ENCODE measurements at places on chromosomes 6 and 20.

DNA sequence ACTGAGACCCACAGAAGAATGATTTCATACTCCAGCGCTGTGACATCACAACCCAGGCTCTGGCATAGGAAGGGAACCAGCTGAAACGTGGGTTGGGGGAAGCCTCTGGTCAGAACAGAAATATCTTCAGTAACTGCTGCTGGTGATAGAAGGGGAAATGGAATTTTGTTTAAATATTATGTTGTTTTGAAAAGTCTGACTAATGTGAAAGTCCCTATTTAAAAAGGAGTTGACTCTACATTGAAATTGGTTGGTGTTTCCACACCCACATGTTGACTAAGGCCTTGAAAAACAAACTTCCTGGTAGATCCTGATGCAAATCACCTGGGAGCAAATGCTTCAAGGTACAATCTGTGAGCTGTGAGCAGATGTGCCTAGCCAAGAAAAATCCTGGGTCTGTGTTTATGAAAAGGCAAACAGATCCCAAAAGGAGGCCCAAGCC, 24.5 kb upstream of the TCP11 start:
- H3K4me3 ChIP-seq: no peak overlapping the region
- H3K27ac ChIP-seq: peak overlapping the region; percentile 81
- peaks cover 3% of the 10 kb centered on the region for H3K4me1 ChIP-seq
- no peaks in the 10 kb centered on the region for H3K36me3 ChIP-seq

DNA sequence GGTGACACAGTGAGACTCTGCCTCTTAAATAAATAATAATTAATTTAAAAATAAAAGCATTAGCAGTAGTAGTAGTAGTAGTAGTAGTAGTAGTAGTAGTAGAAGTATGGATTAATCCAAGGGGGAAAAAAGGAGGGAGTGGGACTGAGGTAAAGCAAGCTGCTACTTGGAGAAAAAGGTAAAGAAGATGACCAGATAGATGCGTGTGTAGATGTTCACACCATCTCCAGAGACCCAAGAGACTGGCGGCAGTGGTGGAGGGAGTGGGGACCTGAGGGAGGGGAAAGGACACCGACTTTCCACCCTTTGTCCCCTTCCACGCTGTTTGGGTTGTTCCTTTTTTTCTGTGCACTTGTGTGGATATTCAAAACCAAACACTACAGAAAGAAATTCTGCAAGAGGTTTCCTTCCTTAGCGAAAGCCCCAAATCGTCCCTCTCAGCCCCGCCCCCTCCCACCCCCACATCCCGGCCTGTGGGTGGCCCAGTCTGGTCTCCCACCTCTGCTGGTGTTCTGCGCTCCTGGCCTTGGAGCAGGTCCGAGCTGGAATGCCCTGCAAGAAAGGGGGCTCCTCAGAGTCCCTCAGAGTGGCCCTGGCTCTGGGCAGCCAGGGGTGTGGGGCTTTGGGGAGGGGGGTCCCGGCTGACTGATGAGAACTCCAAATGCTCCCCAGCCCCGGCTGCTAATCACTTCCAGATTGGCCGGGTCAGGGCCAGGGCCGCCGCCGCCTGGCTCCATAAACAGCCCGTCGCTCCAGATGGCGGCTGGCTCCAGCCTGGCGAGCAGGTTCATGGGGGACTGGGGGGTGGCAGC, 60.2 kb downstream of the UBE2V1 start:
- H3K36me3 ChIP-seq: no peaks in the 10 kb centered on the region
- no peak overlapping the region for H3K4me3 ChIP-seq
- no peaks in the 10 kb centered on the region for H3K27me3 ChIP-seq
- DNase-seq: no peak

GRCh38 chr20:32602273-32602672, 17.1 kb upstream of the NOL4L start:
- no peak for DNase-seq
- no peak overlapping the region for H3K27ac ChIP-seq
- no peaks in the 10 kb centered on the region for H3K36me3 ChIP-seq

GRCh38 chr20:9015984-9016324, 52.9 kb upstream of the PLCB4 start:
- DNase-seq: no peak
- H3K4me1 ChIP-seq: no peaks in the 10 kb centered on the region
- no peaks in the 10 kb centered on the region for H3K36me3 ChIP-seq
- H3K27ac ChIP-seq: no peak overlapping the region
- H3K4me3 ChIP-seq: no peak overlapping the region

DNA sequence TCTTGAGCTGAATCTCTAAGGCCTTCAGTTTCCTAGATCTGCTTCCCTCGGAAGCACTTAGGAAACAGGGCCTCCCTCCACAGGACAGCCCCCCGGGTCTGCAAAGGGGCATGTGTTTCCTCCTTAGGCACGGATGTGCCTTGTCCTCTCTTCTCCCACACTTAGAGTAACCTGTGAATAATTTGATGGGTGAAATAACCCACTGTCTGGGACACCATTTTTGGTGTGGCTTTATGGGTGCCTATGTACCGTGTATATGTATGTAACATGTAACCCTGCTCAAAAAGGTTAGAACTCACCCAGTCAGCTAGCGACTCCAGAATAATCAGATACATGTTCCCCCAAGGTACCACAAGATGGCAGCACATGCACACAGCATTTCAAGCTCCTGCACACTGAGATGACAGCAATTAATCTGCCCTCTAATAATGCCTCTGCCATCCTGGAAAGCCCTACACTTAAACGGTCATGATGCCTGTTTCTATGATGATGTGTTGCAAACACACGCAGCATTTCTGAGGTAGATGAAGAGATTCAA, 212.0 kb upstream of the PROKR2 start:
- no peaks in the 10 kb centered on the region for H3K4me1 ChIP-seq
- no peaks in the 10 kb centered on the region for H3K36me3 ChIP-seq
- no peak overlapping the region for H3K4me3 ChIP-seq
- no peaks in the 10 kb centered on the region for H3K27me3 ChIP-seq
- DNase-seq: peak; percentile 81

GRCh38 chr6:14665827-14666724, 548.5 kb downstream of the CD83 start:
- no peak for DNase-seq
- H3K4me1 ChIP-seq: no peaks in the 10 kb centered on the region

GRCh38 chr6:128641703-128642102, 121.3 kb upstream of the PTPRK start:
- H3K4me3 ChIP-seq: no peak overlapping the region
- H3K4me1 ChIP-seq: no peaks in the 10 kb centered on the region
- no peaks in the 10 kb centered on the region for H3K36me3 ChIP-seq
- no peak overlapping the region for H3K27ac ChIP-seq
- H3K27me3 ChIP-seq: no peaks in the 10 kb centered on the region
- no peak for DNase-seq

DNA sequence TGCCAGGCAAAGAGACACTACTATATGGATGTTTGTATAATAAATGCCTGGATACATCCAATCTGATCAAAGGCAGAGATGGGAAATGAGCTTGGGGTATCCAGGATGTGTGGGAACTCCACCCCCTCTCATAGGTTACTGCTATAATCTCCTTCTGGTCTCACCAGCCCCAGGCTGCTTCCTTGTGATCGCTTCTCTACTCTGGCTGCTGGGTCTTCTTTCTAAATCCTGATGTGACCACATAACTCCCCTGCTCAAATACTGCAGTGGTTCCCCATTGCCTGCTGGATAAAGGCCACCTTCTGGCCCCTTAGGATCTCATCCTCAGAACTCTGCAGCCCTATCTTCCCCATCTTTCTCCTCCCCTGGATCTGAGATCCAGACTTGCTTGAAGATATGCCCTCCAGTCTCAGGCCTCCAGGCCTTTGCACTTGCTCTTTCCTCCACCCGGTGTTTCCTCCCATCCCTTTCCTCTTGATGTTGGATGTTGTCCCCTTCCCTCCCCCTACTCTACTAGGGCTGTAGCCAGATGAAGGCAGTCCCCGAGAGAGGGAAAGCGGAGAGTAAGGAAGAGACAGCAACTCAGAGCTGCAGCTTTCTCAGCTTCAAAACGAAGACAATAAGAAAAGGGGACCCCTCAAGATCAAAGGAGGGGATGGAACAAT, 828 bp upstream of the XKR7 start:
- H3K4me1 ChIP-seq: no peaks in the 10 kb centered on the region
- H3K27ac ChIP-seq: no peak overlapping the region
- H3K36me3 ChIP-seq: no peaks in the 10 kb centered on the region
- peaks cover 7% of the 10 kb centered on the region for H3K27me3 ChIP-seq
- no peak overlapping the region for H3K4me3 ChIP-seq
- DNase-seq: no peak

DNA sequence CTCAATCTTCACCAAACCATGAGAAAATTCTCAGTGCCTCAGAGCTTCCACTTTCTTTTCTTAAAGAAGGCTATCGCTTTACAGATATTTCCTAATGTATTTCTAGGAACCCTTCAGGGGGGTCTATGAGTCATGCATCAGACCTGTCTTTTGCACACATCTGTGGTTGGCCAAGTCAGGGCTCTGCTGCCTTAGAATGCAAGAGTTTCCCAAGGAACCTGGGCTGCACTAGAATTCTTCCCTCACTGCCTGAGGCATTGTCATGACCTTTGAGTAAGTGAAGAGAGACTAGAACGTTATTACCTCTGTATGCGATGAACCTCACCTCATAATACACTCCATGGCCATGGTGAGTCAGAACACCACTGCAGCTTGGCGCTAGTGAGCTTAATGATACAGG, 365.0 kb upstream of the ID4 start:
- no peaks in the 10 kb centered on the region for H3K36me3 ChIP-seq
- DNase-seq: no peak
- no peak overlapping the region for H3K27ac ChIP-seq
- H3K4me1 ChIP-seq: no peaks in the 10 kb centered on the region
- H3K4me3 ChIP-seq: no peak overlapping the region

DNA sequence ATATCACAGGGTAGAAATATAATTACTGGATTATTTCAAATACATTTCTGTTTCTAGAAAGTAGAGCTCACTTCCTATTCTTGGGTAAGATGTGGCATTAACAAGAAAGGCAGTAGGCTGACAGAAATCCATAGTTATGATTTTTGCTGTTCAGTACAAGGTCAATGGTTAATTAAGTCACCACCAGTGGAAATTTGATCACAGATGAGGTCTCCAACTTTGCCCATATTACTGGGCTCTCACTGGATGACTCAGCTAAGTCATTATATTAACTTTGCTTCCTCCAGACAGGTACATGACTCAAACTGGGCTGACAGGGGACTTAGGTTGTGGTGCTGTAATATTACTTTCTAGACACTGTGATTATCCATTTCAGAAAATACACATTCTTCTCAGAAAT, 212.4 kb downstream of the GRIK2 start:
- no peaks in the 10 kb centered on the region for H3K36me3 ChIP-seq
- no peak overlapping the region for H3K4me3 ChIP-seq
- H3K4me1 ChIP-seq: no peaks in the 10 kb centered on the region
- DNase-seq: no peak
- H3K27me3 ChIP-seq: no peaks in the 10 kb centered on the region

GRCh38 chr20:29742699-29743100, 1514.8 kb upstream of the DEFB115 start:
- no peak overlapping the region for H3K4me3 ChIP-seq
- no peaks in the 10 kb centered on the region for H3K36me3 ChIP-seq
- no peaks in the 10 kb centered on the region for H3K4me1 ChIP-seq
- H3K27me3 ChIP-seq: peaks cover 15% of the 10 kb centered on the region

DNA sequence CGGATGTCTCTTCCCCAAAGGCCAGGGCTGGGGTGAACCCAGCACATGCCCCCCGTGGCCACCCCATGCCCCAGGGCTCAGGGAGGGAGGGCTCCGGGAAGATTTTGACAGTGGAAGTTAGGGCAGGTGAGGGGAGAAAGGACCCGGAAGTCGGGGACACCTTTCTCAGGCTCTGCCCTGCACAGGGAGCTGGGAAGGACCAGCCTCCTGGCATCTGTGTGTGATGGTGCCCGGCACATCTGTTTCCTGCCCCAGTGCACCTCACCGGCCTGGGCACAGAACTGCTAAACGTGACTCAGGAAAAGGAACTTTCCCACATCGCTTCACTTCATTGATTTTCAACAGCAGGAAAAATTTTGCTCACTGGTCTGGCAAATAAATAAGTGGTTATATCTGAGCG, 141.1 kb upstream of the AFDN start:
- no peak for DNase-seq
- H3K27me3 ChIP-seq: no peaks in the 10 kb centered on the region
- H3K27ac ChIP-seq: no peak overlapping the region
- H3K4me1 ChIP-seq: no peaks in the 10 kb centered on the region
- H3K4me3 ChIP-seq: no peak overlapping the region
- H3K36me3 ChIP-seq: no peaks in the 10 kb centered on the region

DNA sequence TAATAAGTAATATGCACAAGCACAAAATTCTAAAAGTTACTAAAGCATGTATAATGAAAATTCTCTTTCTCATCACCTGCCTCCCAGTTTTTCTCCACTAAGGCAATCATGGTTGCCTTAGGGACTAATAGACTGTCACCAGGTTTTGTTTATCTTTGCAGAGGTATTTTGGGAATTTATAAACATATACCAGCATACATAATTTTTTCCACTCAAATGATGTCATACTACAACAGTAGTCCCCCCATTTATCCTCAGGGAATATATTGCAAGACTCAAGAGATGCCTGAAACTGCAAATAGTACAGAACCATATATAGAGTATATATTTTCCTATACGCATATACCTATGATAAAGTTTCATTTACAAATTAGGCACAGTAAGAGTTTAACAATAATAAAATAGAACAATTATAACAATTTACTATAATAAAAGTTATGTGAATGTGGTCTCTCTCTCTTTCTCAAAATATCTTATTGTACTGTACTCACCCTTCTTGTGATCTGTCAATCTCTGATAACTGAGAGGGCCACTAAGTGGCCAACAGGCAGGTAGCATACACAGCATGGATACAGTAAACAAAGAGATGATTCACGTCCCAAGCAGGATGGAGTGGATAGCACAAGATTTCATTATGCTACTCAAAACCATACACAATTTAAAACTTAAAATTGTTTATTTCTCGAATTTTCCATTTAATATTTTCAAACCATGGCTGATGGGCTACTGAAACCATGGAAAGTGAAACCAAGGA, 19.7 kb downstream of the RBL1 start:
- no peak for DNase-seq
- no peak overlapping the region for H3K27ac ChIP-seq
- H3K4me3 ChIP-seq: no peak overlapping the region
- no peaks in the 10 kb centered on the region for H3K27me3 ChIP-seq
- H3K36me3 ChIP-seq: no peaks in the 10 kb centered on the region

- H3K4me3 ChIP-seq: no peak overlapping the region
- H3K36me3 ChIP-seq: peaks cover 5% of the 10 kb centered on the region
- no peak overlapping the region for H3K27ac ChIP-seq
- H3K27me3 ChIP-seq: no peaks in the 10 kb centered on the region
Measured at GRCh38 chr6:37321101-37321500, 32.7 kb upstream of the RNF8 start.

GRCh38 chr6:139373928-139374356, 506 bp downstream of the CITED2 start:
- peak overlapping the region; percentile 72 for H3K4me3 ChIP-seq
- peaks cover 3% of the 10 kb centered on the region for H3K4me1 ChIP-seq
- H3K36me3 ChIP-seq: no peaks in the 10 kb centered on the region
- H3K27ac ChIP-seq: peak overlapping the region; percentile 90

DNA sequence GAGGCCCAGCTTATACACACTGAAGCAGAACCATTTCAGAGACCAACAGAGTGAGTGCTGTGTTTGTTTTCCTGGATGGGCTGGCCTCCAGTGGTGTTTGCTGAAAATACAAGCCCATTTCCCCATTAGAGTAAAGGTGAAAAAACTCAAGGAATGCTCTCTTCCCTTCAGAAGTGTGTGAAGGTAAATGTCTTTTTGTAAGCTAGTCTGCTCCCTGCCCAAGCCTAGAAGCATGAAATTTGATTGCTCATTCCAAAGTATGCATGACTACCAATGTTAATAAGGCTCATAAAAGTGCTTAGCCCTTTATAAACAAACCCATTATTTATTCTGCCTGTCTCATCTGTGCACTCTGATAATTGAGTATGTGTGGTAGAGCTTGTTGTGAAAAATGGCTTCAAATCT, 59.1 kb downstream of the ADGRF1 start:
- no peaks in the 10 kb centered on the region for H3K27me3 ChIP-seq
- H3K36me3 ChIP-seq: no peaks in the 10 kb centered on the region
- no peak overlapping the region for H3K4me3 ChIP-seq
- peak; percentile 6 for DNase-seq

Measured in prostate gland (tissue), 2 donors.